ENCODE measurements at places on chromosomes 4 and X.

DNA sequence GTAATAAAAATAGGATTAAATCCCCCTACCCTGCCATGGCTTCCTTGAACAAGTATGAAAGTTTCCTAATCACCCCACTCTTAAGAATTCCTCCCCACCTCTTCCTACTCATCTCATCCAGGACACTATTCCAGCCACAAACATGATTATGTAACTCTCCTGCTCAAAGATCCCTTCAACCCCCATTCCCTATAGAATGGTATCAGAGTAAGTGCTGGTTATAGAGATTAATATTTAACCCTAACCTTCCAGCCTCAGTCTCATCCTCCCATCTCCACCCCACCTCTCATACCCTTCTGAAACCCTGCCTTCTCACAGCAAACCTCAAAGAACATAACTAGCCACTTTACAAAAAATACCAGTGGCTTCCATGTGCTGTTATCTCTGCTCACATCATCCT lies 155.1 kb downstream of the PPP3CA start:
- DNase-seq, result no peak

DNA sequence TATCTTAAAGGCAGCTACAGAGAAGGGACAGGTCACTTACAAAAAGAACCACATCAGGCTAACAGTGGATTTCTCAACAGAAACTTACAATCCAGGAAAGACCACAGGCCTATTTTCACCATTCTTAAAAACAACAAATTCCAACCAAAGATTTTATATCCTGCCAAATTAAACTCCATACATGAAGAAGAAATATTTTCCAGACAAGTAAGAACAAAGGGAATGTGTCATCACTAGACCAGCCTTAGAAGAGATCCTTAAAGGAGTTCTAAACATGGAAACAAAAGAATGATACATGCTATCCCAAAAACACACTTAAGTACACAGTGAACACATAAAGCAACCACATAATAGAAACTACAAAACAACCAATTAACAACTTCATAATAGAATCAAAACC lies 105.6 kb downstream of the ANXA10 start:
- DNase-seq, result no peak

GRCh38 chrX:44290718-44291117 lies 52.8 kb downstream of the EFHC2 start:
- DNase-seq, result no peak

- no peak for DNase-seq
These were observed 255.3 kb upstream of the TEX13A start for GRCh38 chrX:105475801-105476200.

GRCh38 chrX:47570794-47571193 lies 9.8 kb downstream of the ARAF start:
- DNase-seq, result no peak

DNA sequence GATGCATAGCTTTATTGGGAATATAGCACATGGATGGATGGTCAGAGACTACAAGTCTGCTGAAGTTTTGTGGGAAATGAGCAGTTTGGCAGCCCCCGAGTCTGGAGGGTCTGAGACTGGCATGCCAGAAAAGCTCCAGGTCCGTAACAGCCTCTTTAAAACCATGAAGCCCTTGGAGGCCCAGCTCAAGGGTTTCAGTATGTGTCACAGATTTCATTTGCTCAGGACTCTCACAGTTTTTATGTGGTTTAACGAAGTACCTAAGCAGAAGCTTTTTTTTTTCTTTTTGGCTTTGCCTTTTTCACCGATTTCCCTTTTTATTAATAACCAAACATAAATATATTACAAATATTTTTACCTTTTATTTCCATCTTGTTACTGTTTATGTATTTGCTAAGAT lies 30.6 kb upstream of the TMEM184C start:
- no peak for DNase-seq

DNA sequence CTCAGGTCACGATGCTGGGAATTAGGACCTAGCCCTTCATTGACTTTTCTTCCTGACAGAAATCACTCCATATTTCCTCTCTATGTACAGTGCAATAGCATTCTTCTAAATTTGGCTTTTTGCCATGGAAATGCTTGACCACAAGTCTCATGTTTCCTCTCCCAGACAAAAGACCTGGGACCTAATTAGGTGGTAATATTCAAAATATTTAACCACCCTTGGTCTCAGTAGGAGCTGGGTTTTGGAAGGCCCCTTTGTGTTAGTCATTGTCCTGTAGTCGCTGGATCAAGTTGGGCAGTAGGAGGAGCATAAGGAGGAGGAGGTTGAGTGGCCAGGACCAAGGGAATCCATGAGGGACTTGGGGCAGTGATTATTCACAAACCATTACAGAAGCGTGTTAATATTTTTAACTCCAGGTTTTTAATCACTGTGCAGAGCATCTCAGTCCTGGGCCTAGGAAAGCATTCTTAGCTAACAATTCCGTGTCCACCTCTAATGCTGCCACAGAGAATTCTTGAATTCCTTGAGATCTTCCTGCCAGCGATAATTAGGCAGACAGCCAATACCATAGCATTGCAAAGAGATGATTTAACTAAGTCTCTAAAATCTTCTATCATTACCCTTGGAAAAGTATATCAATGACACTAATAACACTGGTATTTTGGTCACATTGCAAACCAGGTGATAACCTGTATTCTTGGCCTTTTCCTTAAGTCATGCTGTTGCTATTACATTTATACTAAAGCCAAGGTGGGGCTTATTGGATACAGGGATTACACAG lies 25.0 kb upstream of the SHROOM4 start:
- DNase-seq, result no peak

- DNase-seq, result no peak
These were observed 15.9 kb upstream of the MAP9 start for GRCh38 chr4:155392481-155393184.

DNA sequence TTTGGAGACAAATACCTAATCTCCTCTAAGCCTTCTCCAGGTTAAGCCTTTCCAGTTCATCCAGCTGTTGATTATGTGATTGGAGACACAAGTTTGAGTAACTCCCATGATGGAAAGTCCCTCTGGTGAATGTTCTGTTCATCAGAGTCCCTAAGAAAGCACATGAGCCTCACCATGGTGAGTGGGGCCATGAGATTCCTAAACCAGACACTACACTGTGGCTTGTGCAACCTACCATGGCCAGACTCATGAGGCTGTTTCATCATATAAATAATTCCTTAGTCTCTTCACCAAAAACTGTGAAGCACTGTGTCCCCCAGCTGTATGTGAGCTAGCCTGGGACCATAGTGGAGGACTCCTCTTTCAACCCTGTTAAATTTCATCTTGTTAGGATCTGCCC lies 14.4 kb downstream of the PKD2 start:
- peak; percentile 82 for DNase-seq

DNA sequence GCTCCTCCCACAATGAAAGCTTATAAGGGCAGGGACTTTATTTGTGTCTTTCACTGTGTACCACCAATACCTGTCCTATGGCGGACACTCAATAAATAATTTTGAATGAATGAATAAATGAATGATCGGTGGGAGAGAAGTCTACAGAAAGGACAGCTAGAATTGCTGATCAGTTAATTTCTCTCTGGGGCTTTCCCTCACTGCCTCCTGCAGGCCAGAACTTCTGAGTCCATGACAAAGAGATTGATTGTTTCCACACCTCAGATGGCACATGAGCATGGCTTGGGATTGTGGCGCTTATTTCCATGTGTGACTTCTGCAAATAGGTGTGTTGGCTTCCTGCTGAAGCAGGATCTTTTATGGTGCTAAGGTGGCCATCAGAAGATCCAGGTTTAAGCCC lies 6.3 kb downstream of the FAM47E start:
- DNase-seq, result no peak

DNA sequence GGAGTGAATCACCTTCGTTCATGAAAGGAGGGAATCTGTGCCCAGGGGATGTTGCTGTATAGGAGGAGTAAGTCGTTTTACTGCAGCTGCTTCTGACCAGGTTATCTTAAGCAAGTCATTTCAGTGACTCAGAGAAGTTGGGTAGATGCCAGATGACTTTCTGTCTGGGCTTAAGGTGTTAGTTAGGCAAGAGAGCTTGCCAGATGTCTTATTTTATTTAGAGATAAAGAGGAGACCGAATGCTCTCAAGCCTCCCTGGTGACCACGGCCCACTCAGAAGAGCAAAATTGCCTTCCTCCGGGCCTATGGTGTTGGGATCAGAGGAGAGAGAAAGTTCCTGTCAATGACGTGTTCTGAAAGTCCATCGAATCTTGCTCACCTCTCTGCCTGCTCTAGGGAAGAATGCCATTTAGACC lies 16.3 kb upstream of the ZNF827 start:
- no peak for DNase-seq

DNA sequence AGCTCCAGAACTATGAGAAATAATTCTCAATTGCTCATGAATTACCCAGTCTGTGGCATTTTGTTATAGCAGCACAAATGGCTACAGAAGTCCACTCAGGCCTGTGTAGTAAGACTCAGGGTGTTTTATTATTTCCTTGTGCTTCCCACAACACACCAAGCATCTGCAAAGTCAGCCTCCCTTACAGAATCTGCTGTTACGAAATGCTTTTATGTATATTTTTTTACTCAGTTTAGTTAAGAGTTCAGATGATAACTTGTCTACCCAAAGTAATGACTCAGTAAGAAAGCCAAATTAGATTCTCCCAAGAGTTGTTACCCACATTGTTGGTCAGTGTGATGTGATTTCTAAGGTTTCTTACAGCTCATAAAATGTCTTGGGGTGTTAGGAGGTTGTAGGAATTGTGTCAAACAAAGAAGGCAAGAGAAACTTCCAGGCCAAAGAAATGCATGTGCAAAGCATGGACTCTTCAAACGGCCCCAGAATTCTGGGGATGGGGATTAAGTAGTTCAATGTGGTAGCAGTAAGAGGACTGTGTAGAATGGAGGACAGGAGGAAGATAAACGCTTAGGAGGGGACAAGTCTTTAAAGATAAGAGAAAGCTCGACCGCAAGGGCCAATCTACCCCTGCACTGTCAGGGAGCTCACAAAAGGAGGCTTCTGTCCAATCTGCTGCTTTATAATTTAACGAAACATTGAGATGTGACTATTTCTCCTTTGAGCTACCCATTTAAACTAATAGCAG lies 35.4 kb upstream of the TMEM184C start:
- DNase-seq, result no peak

DNA sequence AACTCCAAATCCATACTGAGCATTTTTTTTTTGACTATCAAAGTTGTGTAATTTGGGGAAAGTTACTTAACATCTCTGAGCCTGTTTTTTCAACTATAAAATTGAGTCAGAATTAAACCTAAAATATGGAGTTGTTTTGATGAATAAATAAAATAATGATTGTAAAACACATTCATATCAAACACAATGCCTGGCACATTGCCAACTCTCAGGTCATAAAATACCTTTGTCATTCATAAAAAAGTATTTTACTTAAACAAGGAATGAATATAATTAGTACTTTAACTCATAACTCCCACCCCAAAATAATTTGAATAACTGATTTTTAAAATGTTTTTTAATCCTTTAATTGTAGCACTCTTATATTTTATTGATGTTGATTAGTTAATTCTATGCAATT lies 3.8 kb upstream of the GPR174 start:
- no peak for DNase-seq

DNA sequence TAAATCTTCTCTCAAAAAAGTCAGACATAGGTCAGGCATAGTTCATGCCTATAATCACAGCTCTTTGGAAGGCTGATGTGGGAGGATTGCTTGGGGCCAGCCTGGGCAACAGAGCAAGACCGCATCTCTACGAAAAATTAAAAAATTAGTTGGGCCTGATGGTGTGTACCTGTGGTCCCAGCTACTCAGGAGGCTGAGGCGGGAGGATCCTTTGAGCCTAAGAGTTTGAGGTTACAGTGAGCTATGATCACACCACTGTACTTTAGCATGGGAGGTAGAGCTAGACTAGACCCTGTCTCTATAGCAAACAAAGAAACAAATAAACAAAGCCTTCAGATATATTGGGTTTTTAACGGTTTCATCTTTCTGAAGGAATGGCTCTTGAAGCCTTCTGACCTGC lies 62.2 kb downstream of the DIPK2B start:
- DNase-seq, result no peak

GRCh38 chr4:19317377-19317776 lies 934.3 kb upstream of the SLIT2 start:
- DNase-seq, result no peak

DNA sequence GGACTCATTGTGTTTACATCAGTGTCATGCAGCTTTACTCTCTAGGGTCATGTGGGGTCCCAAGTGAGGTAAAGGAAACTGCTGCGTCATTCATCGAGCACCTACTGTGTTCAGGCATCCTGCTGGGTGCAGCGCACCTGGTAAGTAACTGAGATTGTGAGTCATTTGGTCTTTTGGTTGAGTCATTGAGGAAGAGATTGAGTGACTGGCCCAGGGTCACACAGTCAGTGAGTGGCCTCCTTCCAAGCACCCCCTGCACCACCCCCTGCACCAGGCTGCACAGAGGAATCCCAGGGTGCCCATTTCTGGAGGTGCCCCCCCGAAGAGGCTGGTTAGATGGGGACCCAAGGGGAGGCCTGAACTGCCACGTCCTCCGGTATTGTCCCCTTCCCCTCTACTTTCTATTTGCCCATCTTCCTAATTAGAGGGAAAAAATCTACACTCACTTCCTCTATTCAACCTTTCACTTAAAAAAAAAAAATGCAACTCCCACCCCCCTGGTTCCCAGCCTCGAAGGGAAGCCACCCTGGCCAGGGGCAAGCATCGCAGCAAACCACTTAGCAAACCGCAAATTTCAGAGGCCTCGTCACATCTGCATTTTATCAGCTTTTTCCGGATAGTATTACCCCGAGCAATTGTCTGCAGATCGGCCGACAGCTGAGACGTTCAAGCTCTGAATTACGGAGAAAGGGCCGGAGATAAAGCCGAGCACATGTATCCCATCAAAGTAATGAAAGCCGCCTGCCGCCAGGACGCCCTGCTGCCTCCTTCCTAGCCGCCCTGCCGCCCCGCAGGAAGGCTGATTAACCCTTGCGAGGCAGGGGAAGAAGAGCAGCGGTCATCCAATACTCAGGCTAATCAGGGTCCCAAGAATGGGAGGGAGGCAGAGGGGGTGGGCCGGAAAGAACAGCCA lies 96.3 kb upstream of the MSX1 start:
- DNase-seq, result no peak

- DNase-seq, result no peak
These were observed 429.4 kb upstream of the DIPK2B start for GRCh38 chrX:45630078-45630477.
